PC-9 (cell line): ENCODE measurements at places on chromosomes 1 and 21. TPM values are rescaled to one million over a fixed set of nuclear protein-coding genes. Genes with fewer than 3 reads are reported as not detected.

The CGN gene
- total RNA-seq = 30.3 and 31.1 TPM in 2 replicates

The CASZ1 gene
- 15.2 and 18.9 TPM in 2 replicates for total RNA-seq

The SPRR1B gene
- total RNA-seq = not detected in 2 replicates

The LAMTOR5 gene
- 140 and 160 TPM in 2 replicates for total RNA-seq

The INSRR gene
- total RNA-seq = not detected in 2 replicates

The SPTA1 gene
- not detected in 2 replicates for total RNA-seq

- DNase-seq = no peak
Measured at GRCh38 chr1:21621761-21622436, 47.3 kb downstream of the RAP1GAP start.

DNA sequence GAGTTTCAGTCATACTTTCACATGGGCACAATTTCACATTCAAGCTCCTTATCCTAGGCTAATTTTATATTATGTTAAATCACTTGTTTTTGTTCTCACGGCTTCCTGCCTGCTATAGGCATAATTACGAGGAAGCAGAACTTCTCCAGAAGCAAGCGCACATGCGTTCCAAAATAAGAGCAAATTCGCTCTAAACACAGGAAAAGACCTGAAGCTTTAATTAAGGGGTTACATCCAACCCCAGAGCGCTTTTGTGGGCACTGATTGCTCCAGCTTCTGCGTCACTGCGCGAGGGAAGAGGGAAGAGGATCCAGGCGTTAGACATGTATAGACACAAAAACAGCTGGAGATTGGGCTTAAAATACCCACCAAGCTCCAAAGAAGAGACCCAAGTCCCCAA lies at the start of gene CORT:
Gene CORT (plus strand): TSS at position 281 of the 400 bp plus-strand sequence. CDS start 193 bp downstream, outside the sequence.
- no peak for DNase-seq

GRCh38 chr1:109483672-109484518 lies at the start of gene ATXN7L2:
Gene ATXN7L2, plus strand, starts transcription at chr1:109483905. Its CDS starts 49 bp downstream, at chr1:109483954.
- DNase-seq = peak; percentile 75

GRCh38 chr1:207025146-207025880 lies 7.2 kb downstream of the C1orf116 start:
- DNase-seq = peak; percentile 90

GRCh38 chr21:43728154-43728466 lies 9.2 kb downstream of the PDXK start:
- DNase-seq = no peak

- DNase-seq = no peak
Measured at GRCh38 chr1:97071173-97071572, 349.6 kb downstream of the PTBP2 start.

DNA sequence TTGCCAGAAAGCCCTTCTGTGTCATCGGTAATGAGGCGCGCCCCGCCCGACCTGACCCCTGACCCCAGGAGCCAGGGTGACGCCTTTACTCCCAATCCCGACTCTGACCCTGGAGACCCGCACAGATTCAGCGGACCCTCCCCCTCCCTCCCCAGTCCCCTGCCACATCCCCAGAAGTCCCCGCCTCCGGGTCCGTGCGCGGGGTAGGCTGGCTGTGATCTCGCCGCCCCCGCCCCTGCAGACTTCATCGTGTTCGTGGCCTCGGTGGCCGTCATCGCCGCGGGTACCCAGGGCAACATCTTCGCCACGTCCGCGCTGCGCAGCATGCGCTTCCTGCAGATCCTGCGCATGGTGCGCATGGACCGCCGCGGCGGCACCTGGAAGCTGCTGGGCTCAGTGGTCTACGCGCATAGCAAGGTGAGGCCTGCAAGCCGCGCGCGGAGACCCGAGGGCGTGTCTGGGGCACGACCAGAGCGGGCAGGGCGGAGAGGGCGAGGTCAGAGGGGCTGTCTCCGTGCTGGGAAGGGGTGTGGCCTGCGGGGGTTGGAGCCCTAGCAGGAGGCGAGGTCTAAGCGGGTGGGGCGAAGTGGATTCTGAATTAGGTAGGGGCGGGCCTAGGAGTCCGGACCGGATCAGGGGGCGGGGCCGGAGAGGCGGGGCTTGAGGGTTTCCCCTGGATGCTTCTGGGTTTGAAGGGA lies 34.8 kb downstream of the KCNQ4 start:
- no peak for DNase-seq

DNA sequence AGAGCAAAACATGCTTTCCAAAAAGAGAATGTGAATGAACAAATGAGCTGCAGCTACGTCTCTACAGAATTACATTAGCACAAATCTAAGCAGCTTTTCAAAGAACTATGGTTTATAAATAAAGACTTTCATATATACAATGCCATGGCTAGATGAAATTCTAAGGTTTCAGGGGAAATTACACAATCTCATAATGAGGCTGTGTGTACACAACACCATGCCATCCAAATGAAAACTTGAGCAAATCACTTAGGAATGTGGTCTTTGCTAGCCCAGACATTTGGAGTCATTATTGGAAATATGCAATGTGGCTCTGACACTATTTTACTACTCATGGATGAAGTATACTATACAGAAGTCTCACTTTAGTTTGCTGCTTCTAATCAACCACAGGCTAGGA lies 37.5 kb downstream of the SPAG17 start:
- peak; percentile 60 for DNase-seq

GRCh38 chr1:23473037-23473800 lies 10.8 kb downstream of the ASAP3 start:
- DNase-seq = peak; percentile 14

DNA sequence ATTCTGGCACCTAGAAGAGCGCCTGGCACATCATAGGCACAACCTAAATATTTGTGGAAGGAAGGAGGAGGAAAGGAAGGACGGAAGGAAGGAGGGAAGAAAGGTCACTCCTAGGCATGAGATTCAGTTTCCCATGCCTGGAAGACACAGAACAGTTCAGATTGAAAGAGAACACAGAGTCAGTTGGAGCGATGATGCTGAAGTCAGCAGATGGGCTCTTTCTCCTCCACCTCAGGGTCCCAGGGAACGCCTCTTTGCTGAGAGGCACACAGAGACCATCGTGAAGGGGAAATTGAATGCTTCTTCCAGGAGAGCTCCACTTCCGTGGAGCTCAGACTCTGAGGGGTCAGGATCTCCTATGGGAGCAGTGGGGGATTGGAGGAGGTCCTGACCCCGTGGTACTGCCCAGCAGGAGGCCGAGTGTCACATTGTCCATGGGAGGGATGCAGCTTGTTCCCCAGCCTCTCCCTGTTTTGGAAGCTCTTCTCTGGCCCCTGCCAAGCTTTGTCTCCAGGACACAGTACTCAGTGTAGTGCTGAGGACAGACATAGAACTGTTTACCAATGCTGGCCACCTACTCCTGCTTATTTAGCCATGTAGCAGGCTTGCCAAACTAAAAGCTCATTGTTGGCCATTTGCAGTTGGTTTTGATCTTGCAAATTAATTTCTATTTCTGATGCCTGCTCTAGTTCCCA lies 2.4 kb downstream of the MYBPHL start:
- no peak for DNase-seq

- DNase-seq = no peak
Measured at GRCh38 chr1:76013206-76013581, 61.4 kb upstream of the ST6GALNAC3 start.

- no peak for DNase-seq
Measured at GRCh38 chr1:104132382-104132973, 382.8 kb downstream of the AMY1C start.

GRCh38 chr1:2480986-2481364 lies 4.9 kb downstream of the PLCH2 start:
- DNase-seq = no peak

GRCh38 chr1:63877816-63878215 lies 104.0 kb downstream of the ROR1 start:
- DNase-seq = peak; percentile 96

- DNase-seq = no peak
Measured at GRCh38 chr1:185033686-185034085, 11.7 kb upstream of the RNF2 start.

- DNase-seq = no peak
Measured at GRCh38 chr1:213017447-213018273, 2.0 kb upstream of the ANGEL2 start.

DNA sequence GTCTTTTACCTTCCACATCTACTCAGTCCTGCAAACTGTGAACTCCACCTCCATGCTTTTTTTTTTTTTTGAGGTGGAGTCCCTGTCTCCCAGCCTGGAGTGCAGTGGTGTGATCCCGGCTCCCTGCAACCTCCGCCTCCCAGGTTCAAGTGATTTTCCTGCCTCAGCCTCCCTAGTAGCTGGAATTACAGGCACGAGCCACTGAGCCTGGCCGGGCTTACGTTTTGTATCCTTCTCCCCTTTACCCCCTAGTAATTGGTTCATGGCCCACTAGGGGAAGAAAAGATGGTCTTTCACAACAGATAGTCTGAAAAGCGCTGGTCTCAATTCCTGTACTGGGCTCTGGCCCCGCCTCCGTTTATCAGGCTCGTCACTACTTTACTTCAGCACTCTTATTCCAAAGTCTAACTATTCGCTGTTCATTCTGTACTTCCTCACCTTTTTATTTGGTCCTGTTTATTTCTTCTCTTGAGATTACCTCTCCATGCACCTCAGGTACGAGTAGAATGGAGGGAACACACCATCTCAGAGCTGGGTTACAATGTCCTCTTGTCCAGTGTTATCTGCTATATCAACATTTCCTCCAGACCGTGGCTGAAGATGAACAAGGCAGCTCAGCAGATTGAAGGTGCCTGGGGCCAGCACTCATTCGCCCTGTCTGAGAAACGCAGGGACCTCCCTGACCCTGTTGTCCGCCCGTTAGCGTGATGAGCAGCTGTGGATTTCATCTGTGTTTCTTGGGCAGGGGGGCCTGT lies 16.2 kb downstream of the CNST start:
- no peak for DNase-seq

DNA sequence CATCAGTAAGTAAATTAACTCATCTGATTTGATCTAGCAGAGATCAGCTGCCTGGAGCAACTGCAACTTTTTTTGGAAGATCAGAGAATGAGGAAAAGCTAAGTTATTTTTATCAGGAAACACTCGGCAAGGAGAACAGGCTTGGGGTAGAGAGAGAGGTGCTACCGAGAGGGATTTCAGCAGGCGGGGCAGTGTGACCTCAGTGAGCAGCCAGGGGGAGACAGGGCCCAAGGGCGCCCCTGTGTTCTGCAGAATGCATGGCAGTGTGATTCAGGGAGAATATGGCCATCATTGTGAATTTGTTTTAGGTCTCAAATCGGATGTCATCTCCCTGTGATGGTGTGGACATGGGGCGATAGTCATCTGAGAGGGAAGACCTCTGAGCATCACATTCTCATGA lies 484.1 kb upstream of the VAMP3 start:
- DNase-seq = no peak

GRCh38 chr1:22530715-22531114 lies 32.6 kb upstream of the EPHA8 start:
- DNase-seq = no peak

DNA sequence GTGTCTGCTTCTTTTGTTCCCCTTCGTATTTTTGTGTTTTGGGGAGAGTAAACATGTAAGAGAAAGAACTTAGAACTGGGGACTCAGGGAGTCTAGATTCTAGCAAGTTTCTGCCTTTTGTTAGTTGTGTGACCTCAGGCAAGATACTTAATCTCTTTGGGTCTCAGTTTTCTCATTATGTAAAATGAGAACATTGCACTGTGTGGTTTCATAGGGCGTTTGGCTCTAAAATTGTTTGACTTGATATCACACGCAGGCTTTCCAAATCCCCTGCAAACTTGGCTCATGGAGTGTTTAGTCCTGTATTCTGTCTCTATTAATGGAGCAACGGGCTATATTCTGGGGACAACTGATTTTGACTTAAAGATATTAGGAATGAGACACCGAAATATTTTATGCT lies 57.7 kb downstream of the NTNG1 start:
- DNase-seq = no peak

DNA sequence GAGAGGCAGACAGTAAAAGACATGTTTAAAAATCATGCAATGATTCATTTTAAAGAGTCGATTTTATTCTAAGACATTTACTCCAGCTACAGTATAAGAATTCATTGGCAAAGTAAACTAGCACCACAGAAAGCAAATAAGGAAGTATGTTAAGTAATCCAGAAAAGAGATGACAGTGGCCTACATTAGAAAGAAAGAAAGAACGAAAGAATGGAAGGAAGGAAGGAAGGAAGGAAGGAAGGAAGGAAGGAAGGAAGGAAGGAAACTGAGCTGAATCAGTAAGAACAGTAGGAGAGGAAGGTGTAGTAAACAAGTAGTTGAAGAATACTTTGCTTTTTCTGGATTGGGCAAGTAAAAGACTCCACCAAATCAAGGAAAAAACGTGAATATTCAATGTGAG lies 62.2 kb downstream of the ZZZ3 start:
- DNase-seq = no peak

DNA sequence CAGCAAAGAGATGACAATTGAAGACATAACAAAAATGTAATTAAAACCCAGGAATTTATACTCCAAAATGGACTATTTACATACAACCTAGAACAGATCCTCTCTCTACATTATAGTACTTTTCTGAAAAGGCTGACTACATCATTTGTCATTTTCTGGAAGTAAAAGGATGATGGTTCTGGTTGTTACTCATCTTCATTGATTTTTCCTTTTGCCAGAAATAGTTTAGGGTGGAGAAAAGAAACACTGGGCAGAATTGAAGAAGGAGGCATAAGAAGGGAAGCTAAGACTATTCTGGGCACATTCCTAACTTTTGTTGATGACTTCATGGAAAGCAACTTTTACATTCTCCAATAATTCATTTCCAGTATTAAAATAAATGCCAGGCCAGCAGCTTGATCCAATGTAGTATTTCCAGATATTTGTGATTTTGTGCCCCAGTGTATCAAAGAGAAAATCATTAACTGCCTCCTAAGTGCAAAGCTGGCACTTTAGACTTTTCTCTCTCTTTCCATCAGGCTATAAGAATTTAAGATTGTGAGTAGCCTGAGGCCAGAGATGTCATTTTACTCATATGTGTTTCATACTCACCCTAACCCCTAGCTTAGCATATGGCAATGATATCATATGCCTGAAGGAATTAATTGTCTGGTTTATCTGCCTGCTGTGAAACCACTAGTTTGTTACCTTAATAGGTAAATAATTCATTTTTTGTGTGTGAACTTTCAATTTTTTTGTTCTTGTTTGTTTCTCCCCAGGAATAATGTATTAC lies 369.5 kb upstream of the LYPLAL1 start:
- DNase-seq = no peak

DNA sequence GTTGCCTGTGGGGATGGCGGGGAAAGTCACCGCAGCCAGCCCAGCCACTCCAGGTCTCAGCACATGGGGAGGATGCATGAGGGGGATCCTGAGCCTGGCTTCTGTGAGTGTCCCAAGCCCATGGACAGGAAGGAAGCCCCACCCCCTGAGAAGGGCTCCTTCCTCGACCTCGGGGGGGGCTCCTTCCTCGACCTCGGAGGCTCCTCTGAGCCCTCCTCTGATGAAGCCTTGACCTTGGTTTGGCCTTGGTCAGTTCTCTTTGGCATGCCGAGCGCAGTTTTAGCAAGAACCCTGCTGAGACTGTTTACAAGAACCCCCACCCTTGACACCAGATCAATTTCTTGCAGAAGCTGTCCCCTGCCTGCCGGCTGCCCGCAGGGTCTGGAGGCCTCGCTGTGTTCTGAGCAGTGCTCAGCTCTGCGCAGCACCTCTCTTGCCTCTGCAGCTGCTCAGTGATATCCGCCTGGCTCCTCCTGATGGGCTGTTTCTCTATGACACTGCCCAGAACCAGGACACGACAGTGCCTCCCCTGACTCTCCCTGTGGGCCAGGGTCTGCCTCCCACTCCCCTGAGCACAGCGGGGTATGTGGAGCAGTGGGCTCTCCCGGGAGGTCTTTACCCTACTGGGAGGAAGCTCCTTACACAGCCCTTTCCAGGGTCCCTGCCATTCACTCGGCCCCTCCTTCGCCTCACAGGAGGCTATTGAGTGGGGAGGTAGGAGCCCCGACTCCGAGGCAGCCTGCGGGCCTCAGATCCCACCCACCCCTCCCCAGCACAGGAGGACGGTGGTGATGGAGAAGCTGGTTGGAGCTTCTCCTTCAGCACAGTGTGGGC lies 15.4 kb downstream of the ACTRT2 start:
- DNase-seq = no peak
